ENCODE measurements at places on chromosomes 11 and 22.
A peak's percentile ranks its signal among the peaks of the same experiment; 100 is the strongest.

- DNase-seq: no peak
Observed at GRCh38 chr11:3087821-3088800, 30.9 kb upstream of the CARS1 start.

- no peak for DNase-seq
Observed at GRCh38 chr11:71895961-71896360, 17.7 kb downstream of the DEFB131B start.

- peak; percentile 55 for DNase-seq
Observed at GRCh38 chr11:83070731-83071566, 748 bp downstream of the RAB30 start.

- no peak for DNase-seq
Observed at GRCh38 chr11:84691830-84692229, 935.3 kb downstream of the DLG2 start.

GRCh38 chr11:76649011-76649410 lies 21.5 kb downstream of the LRRC32 start:
- DNase-seq: no peak

DNA sequence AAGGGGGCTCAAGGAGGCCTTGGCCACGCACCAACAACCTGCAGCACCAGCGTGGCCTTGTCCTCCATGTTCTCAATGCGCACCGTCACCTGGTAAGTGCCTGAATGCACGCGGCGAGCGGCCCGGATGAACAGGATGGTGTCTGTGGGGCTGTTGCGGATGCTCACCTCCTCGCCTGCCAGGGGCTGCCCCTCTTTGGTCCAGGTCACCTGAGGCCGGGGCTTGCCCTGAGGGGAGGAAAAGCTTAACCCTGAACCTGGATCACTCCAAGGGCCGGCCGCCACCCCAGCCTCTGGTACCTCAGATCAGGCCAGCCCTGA lies 19.0 kb downstream of the MYBPC3 start:
- DNase-seq: no peak

- DNase-seq: no peak
Observed at GRCh38 chr11:98674390-98674789, 346.4 kb upstream of the CNTN5 start.

- peak; percentile 35 for DNase-seq
Observed at GRCh38 chr11:8297781-8298440, 34.2 kb upstream of the LMO1 start.

DNA sequence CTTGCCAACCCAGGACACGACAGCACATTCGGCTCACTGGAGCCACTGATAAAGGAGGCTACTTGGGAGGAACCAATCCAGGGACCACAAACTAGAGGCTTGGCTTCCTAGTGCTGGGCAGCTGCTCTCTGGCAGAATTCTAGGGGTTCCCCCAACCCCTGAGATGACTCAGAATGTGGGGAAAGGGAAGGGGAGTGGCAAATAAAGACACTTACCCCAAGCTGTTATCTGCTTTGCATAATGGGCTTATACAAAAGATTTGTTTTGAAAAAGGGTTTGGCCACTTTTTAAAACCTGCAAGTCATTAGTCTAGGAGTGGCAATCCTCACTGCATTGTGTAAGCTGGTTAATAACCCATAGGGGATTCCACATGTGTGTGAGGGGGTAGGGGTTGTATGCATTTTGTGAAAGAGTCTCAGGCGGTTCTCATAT lies 64.1 kb upstream of the LMO1 start:
- DNase-seq: no peak

Data from tibial artery (tissue), 4 donors.